Activated naive CD4-positive, alpha-beta T cell (primary cell): ENCODE measurements at places on chromosomes 4 and X.

- no peak for DNase-seq
Measured at GRCh38 chrX:75784680-75785491, at the start of gene MAGEE2. Gene MAGEE2, minus strand, starts transcription at chrX:75785254. Its CDS starts 203 bp downstream, at chrX:75785051.

- DNase-seq = no peak
Measured at GRCh38 chr4:175947117-175947722, 118.4 kb upstream of the WDR17 start.

DNA sequence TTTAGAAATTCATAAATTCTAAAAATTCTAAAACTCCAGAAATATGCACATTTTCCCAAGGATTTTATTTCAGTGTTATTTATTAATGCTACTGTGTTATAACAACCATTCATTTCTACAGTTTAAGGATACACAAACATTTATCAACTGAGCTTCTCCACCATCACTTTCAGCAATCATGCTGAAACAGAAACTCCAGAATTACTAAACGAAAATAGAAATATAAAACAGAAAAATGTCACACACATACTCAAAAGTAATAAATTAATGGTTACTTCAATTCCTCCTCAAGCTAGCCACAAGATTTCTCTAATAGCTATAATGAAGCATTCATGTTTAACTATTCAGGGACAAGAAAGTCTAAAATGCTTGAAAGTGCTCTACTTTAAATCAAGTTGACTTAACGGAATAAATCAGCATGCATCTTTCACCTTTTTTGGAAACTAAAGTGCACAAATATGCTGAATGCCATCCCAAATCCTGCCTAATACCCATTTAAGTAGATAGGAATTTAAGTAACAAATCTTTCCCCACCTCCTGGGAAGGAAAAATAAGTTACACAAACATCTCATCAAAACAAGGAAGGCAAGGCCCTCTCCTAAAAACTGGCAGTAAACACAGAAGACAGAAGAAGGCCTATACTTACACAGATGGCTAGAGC is 563 bp downstream of the FAM13A start:
- no peak for DNase-seq

- no peak for DNase-seq
Measured at GRCh38 chrX:79268788-79269187, 98.3 kb downstream of the ITM2A start.

DNA sequence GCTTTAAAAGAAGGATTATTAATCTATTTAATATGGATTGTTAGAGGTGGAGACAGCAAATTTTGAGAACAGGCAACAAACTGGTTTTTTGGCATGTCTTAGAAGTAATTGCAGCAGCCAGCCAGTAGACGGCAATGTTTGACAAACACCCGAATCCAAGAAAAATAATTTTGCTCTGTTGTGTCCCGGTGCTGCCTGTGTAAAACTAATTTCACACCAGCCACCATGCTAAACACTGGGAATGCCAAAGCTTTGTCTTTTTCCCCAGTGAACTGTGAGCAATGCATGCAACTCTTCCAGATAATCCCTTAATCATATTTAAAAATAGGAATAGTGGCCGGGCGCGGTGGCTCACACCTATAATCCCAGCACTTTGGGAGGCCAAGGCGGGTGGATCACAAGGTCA is 25.9 kb downstream of the SMIM31 start:
- DNase-seq = no peak

GRCh38 chr4:124025428-124025827 is 628.8 kb downstream of the SPRY1 start:
- no peak for DNase-seq
